ENCODE measurements at places on chromosomes 6 and 20. TPM values are rescaled to one million over a fixed set of nuclear protein-coding genes. Genes with fewer than 3 reads are reported as not detected.

- no peak for DNase-seq
Measured at GRCh38 chr6:1625794-1626435, 16.2 kb downstream of the FOXC1 start.

DNA sequence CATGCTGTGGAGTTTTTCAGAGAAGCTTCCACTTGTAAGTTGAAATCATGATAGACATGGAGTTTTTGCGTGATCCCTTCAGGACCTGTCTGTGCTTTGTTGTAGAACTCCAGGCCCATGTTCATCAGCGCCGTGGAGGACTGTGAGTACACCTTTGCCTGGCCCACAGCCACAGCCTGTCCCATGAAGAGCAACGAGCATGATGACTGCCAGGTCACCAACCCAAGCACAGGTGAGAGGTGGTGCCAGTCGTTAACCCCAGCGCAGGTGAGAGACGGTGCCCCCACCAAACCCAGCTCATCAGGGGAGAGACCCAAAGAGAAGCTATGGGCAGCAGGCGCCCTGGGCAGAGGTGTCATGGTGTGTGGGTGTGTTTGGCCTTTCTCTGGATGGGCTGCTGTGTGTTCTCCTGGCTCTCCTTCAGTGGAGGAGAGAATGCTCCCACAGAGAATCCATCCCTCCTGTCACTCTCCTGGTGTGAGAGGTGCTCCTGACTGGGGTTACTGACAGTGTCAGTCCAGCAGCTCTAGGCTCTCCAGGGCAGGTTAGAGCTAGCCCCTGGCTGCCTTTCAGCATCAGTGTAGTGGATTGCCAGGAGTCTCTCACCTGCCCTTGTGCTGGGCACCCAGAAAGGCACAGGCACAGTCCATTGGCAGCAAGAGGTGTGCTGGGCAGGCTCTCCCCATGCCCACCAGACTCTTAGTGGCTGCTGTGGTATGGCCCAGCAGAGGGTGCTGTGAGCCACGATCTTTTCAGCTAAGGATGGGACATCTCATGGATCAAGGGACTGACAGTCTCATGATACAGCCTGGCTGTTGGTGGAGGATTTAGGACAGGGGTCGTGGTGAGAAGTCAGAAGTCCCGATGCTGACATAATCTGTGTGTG, 49.6 kb upstream of the SLC22A1 start:
- DNase-seq: no peak

DNA sequence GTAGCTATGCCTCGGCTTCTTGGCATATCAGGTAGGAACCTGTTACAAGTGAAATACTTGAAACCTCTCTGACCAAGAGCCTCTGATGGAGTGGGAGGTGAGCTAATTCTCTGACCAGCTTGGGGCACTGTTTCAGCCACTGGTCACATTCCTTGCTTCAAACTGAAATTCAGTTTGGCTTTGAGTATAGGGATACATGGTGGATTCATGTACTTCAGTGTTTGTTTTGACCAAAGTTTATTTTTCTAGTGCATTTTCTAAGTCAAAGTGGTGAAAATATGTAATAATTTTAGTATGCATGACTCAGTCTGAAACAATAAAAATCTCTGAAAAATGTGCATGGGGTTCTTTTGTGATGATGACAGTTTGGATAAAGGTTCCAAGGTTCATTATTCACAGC, 18.6 kb downstream of the TTPAL start:
- DNase-seq: peak; percentile 47

- no peak for DNase-seq
Measured at GRCh38 chr6:107653183-107653580, 163.3 kb downstream of the SOBP start.

GRCh38 chr20:47278907-47279348, 77.6 kb downstream of the ZMYND8 start:
- DNase-seq: peak; percentile 80

GRCh38 chr6:86016567-86016966, 373.9 kb upstream of the SYNCRIP start:
- no peak for DNase-seq

GRCh38 chr6:113450061-113450465, 407.1 kb upstream of the MARCKS start:
- DNase-seq: peak; percentile 35

- peak; percentile 85 for DNase-seq
Measured at GRCh38 chr6:2658788-2659187, 91.9 kb downstream of the MYLK4 start.

- DNase-seq: no peak
Measured at GRCh38 chr6:25927178-25927577, 3.3 kb downstream of the SLC17A2 start.

GRCh38 chr6:44896701-44897100, 431.4 kb upstream of the RUNX2 start:
- DNase-seq: no peak

DNA sequence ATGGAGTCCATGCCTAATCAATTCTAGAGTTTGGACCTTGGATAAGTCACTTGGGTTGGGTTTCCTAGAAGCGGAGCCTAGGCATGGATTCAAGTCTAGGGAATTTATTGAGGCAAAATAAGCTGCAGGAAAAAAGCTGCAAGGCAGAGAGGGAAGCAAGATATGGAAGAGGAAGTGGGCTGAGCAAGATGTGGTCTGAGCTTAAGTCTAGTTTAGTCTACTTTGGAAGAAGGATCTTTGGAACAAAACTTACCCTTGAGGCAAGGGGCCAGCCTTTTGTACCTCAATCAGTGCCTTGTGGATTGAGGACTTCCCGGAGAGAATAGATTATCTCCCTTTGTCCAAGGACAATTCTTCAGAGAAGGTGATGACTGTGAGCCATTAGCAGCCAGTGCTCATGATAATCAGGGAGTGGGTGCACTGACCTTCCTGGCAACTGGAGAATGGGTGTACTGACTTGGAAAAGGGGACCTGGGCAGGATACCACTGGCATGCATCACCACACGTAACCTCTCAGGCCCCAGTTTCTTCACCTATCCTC, 10.9 kb downstream of the ZSCAN9 start:
- no peak for DNase-seq

- DNase-seq: no peak
Measured at GRCh38 chr6:134555672-134556071, 237.8 kb upstream of the SGK1 start.

DNA sequence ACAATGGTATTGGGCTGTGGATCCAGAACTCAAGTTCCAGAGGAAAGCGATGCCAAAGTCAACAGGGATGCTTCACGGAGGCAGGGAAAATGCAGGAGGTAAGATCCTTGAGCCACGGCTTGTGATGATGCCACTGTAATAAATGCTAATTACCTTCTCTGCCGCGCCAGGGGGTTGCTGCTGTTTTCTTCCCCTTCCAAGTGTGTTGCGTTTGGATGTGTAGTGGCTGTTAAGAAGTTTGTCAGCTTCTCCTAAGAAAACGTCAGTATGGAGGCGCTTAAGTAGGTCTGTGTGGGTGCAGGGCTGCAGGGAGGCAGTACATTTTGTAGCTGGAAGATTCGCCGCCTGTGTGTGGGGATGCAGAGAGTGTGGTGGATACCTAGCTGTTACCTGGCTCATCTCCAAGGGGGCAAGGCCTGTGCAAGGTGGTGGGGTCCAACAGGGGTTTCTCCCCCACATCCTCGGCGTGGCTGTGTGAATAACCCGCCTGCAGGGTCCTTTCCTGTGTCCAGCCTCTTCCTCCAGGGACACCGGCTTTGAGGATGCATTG, 318.7 kb downstream of the CDH4 start:
- DNase-seq: no peak

- DNase-seq: no peak
Measured at GRCh38 chr6:167396659-167397490, 72.0 kb downstream of the TTLL2 start.

- DNase-seq: no peak
Measured at GRCh38 chr20:49380337-49380780, 102.1 kb downstream of the KCNB1 start.

- DNase-seq: peak; percentile 2
Measured at GRCh38 chr20:16444057-16444777, 129.0 kb downstream of the KIF16B start.

DNA sequence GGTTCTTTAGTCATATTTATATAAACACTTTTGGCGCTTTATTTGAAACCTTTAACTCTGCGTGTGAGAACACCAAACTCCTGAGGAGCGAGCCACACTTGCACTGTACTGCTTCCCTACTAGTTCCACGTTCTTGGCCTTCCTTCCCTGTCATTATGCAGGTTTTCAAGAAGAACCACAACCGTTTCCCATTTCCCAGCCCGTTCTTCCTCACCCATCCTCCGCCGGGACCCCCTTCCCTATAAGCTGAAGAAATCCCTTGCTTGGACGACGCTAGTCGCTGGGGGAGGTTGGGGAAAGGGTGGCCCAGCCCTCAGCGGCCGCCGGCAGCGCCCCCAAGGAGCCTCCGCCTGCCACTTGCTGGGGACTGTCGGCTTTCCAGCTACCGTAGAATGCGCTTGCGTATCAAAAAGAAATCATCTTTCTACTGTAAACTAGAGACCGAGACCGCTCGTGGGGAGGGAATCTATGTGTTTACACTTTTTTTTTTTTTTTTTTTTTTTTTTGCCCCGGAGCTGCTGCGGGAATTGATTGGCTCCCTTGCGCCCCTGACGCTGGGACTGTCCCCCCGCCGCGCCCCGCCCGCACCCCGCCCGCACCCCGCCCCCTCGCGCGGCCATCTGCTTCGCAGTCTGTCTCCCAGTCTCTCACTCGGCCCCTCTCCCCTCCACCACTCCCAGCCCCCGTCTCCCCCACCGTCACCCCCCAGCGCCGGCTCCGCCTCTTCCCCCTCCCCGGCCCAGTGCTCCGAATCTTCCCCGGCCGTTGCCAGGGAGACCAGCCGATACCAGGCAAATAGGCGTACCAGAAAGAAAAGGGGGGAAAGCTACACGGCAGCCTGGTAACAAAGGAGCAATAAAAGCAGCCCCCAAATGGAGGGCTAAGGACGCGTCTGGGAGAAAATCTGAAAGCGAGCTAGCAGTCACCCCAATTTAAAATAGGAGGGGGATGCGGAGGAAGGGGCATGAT, 2.3 kb upstream of the MARCKS start:
- DNase-seq: no peak

GRCh38 chr6:25866011-25866410, 8.0 kb downstream of the SLC17A3 start:
- DNase-seq: no peak

- DNase-seq: no peak
Measured at GRCh38 chr6:135379647-135380046, 117.9 kb downstream of the AHI1 start.

DNA sequence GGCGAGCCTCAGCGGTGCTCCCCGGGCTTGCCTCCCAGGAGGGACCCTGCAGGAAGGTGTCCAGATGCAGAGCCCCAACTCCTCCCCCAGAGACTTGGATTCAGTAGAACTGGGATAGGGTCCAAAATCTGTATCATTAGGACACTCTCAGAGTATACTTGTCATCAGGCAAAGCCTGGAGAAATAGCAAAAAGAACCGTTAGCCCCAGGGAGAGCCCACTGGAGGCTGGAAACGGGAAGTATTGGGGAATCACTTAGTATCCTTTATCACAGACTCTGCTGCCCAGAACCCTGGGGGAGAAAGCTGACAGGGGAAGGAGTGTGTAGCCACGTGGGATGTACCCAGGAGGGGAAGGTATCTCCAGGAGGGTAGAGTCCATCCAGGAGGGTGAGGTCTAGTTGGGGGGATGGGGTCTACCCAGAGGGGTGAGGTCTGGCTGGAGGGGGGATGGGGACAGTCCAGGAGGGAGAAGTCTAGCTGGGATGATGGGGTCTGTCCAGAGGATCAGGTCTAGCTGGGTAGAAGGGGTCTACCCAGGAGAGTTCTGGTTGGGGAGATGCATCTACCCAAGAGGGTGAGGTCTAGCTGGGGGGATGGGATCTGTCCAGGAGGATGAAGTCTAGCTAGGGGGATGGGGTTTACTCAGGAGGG, 107.2 kb downstream of the LY86 start:
- DNase-seq: peak; percentile 51

- DNase-seq: no peak
Measured at GRCh38 chr20:53800883-53801604, 207.4 kb upstream of the ZNF217 start.

- no peak for DNase-seq
Measured at GRCh38 chr6:81633391-81633790, 119.1 kb downstream of the TENT5A start.

DNA sequence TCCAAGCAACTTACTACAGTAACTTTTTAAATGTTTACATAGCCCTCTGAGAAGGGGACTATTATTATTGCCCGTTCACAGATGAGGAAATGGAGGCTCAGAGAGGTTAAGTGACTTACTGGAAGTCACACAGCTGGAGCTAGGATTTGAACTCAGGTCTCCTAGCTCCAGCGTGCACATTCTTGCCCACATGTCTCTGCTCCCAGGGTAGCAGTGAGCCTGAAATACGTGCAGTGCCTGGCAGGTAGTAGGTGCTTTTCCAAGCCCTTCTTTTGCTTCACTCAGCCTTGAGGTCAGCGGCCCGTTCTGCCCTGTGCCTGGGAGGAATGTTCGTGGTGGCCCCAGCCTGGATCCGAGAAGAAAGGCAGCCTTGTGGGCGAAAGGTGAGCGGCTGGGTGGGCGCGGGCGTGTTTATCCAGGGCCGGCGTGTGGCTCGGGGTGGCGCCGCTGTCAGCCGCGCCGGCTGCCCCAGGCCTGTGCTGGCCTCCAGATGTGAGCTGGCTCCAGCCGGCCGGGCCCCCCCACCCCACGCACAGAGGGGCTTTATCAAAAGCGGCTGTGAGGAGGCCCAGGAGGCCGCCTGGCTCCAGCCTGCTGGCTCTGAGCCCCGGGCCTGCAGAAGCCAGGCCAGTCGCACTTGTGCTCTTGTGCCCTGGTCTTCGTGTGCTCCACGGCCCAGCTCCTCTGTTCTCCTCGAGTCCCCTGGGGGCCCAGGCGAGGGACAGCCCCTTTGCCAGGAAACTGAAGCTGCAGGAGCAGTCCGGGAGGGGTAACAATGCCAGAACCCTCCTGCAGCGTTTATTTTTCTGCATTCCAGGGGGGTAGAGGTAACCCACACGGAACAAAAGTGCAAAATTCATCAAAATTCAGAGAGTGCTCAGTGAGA, 58.1 kb downstream of the UBE2V1 start:
- DNase-seq: no peak

DNA sequence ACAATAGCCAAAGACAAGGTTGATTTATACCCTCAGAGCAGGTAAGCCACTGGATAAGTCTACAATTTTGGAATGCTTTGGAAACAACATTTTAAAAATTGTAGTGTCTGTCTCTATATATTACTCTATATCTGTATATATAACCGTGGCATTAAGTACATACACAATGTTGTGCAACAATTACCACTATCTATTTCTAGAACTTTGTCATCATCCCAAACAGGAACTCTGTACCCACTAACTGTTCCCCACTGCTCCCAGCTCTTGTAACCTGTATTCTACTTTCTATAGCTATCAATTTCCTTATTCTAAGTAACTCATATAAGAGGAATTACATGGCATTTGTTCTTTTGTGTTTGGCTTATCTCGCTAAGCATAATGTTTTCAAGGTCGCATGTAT, 78.2 kb upstream of the ASCC3 start:
- DNase-seq: no peak

Gene GUCA1A
- total RNA-seq: not detected

Gene ATP6V1G2
- total RNA-seq: 2.4 TPM

Gene CALHM6
- total RNA-seq: not detected

Gene SLC4A11
- total RNA-seq: 5.7 TPM

Gene DEFB132
- total RNA-seq: not detected

Gene TBXT
- total RNA-seq: not detected

Gene NR2E1
- not detected for total RNA-seq

Gene B3GAT2
- not detected for total RNA-seq

Gene SLC35F1
- total RNA-seq: not detected

Gene SNAP25
- not detected for total RNA-seq

Gene FOXF2
- total RNA-seq: 8.0 TPM
